ENCODE measurements at places on chromosomes 2 and 18.

DNA sequence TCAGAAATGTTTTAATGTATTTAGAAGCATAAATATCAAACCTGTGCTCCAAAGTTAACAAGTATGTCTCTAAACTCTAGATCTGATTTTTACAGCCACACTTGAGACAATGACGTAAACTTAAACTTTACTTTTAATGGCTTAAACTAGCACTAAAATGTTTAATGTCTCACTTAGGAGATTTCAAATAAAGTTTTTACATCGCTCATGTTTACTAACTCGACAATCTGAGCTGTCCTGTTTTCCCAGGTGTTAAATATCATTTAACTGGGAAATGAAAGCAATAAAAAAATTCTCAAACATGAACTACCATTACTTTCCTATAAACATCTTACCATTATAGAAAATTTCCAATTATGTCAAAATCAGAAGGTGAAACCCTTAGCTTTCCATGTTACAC lies 70.2 kb upstream of the FAM124B start:
- no peak for DNase-seq

- no peak for DNase-seq
Measured at GRCh38 chr2:238872026-238872425, 24.1 kb downstream of the TWIST2 start.

DNA sequence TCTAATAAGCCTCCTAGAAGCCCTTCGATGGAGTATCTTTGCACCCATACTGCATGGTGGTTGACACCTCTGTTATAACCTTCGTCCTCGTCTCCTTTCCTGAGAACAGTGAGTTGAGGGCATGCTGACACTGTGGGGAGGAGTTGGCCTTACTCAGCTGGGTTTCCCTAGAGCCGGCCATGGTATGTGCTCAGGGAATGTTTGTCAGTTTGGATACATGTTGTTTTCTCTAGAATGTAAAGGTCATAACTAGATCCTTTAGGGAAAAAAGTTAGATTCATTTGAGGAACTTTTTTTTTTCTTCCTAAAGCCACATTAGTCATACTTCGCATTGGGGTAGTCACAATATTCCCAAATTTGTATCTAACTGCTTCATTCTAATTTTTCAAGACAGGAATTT lies 106.0 kb upstream of the FOSL2 start:
- no peak for DNase-seq

DNA sequence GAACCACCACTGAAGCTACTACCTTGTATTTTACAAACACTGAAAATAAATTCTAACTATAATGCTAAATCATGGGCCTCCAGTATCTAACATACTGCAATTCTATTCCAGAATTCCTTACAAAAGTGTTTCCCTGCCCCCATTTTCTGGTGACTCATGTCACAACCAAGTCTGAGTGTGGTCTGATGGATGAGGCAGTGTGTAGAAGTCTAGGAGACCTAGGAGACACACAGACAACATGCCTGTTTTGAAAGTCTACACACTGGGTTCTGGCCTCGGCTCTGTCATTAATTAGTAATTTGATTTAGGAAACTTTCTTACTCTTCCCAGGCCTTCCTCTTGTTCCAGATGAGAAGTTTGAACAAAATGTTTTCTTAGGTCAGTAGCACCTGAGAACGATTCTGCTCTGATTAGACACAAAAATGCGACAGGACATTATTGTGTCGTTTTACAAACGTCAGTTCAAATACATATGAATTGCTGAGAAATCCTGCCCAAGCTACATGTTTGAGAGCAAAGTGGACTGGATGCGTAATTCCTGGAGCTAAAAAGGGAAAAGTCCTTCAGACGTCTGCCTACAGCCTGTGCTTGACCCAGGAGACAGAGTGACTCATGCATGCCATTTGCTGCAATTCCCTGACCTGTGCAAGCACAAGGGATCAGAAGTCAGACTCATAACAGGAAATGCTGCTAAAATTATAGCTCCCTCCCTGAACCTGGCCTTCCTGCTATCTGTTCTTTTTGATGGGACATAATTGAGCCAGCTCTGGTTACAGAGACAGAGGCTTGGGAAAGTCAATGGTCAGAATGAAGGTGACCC lies 494.4 kb downstream of the SOX11 start:
- no peak for DNase-seq

GRCh38 chr2:115162494-115163293 lies 720.3 kb downstream of the DPP10 start:
- peak; percentile 3 for DNase-seq

GRCh38 chr2:120406566-120406965 lies 60.6 kb downstream of the INHBB start:
- DNase-seq: no peak
